ENCODE measurements at places on chromosomes 12 and 14. TPM values are rescaled to one million over a fixed set of nuclear protein-coding genes. Genes with fewer than 3 reads are reported as not detected.

SLC39A5 gene
- total RNA-seq: 0.35 TPM

DNAJC22 gene
- 0.04 TPM for total RNA-seq

RBP5 gene
- 0.49 TPM for total RNA-seq

BBOF1 gene
- 7.8 TPM for total RNA-seq

TESPA1 gene
- 0.44 TPM for total RNA-seq

MYF6 gene
- 105 TPM for total RNA-seq

IFNG-AS1 gene
- total RNA-seq: 0.31 TPM

DLGAP5 gene
- 12.4 TPM for total RNA-seq

GLIPR1L1 gene
- total RNA-seq: not detected

GALNT9 gene
- 0.93 TPM for total RNA-seq

All from muscle of leg (tissue), 16 donors.